ENCODE measurements at places on chromosomes 3 and 15.

DNA sequence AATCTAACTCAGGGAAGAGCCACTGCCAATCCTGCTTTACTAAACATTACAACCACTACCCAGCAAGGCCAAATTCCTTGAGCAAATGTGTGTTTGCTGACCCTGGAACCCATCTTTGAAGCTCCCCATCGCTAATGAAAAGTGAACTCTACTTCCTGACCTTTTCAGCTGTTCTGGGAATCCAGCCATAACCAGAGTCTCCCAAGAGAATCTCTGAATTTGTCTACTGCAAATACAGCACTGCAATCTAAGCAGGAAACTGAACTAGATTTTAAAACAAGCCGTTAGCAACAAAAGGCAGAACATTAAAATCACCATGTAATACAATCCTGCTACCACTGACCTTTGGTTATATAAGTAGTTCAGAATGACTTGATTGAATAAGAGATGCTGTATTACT, 309.2 kb downstream of the MAGI1 start:
- no peak for DNase-seq

DNA sequence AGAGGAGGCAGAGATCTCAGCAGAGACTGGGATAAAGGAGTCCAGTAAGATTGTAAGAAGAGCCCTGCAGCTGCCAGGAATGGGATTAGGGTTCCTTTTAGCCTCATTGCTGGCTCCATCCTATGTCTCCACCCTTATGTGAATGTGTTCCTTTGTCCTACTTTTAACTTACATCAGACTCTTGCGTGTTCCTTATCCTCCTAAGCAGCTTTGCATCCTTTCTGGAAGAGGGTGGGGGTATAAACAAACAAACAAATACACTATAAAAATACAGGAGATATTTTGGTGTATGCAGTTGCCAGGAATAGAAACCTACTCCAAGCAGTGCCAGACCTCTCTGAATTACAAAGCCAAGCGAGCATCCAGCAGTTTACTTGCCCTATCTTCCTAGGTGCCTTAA, 194.7 kb downstream of the ADAMTS9 start:
- no peak for DNase-seq

GRCh38 chr3:52086976-52087663, 30.7 kb upstream of the DUSP7 start:
- DNase-seq, result no peak

DNA sequence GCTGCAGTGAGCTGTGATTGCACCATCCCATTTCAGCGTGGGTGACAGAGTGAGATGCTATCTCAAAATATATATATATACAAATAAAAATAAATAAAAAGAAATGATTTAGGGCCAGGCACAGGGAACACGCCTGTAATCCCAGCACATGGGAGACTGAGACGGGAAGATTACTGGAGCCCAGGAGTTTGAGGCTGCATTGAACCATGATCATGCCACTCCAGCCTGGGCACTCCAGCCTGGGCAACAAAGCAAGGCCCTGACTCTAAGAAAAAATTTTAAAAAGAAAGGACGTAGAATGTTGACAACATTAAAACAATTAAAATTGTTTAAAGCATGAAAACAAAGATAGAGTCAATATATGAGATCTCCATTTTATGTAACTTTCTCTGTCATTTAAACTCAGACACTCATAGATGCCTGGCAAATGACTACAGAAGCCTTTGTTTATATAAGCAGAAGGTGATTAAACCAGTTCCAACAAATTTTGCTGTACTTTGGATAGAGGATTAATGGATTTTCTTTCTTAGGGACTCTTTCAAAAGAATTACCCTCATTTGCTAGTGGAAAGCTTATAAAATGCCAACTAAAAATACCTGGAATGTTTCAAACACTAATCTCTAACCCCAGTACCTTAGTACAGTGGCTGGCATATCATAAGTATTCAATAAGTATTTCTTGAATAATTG, 10.7 kb upstream of the TRPM7 start:
- DNase-seq, result no peak

- DNase-seq, result no peak
These were observed 1.3 kb upstream of the MON1A start for GRCh38 chr3:49930922-49931321.

DNA sequence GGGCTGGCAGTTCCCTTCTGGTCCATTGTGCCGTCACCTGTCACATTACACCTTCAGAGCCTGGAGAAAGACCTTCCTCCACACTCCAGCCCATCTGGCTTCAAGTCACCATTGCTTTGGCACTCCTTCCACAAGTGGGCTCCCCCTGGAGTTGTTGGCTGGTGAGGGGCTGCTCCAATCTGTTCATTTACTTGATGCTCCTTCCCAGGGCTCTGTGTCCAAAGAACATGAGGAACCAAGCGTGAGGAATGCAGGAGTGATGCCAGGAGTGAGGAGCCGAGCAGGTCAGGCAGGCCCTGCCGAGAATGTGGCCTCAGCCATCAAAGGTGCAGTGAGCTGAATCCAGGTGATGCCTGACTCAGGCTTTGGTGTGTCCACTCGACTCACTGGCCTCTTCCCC, 57.2 kb downstream of the OXNAD1 start:
- no peak for DNase-seq

GRCh38 chr15:92528736-92529135, 126.8 kb downstream of the FAM174B start:
- DNase-seq, result no peak

- no peak for DNase-seq
These were observed 72.7 kb downstream of the HMG20A start for GRCh38 chr15:77493324-77493907.

GRCh38 chr15:69730281-69731080, 277.9 kb downstream of the RPLP1 start:
- no peak for DNase-seq

DNA sequence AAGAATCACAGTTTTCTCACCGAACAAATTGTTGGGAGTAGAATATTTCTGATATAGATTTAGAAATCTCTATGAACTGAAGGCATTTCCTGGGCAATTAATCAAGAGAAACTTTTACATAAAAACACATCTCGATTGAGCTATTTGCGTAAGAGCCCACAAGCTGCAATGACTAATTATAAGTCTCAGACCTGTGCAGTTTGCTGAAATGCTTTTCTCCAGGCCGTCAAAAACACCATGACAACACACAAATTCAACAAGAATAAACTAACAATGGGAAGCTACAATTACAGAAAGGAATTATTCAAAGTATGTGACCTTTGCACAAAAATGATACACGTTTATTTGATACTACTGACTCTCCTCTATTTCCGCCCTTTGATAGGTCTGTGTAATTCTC, 481.2 kb upstream of the WNT5A start:
- no peak for DNase-seq

All from NCI-H187 treated with DMSO at 0.1 percent for 48 hours (cell line).